Spleen (tissue), 13 donors: ENCODE measurements at places on chromosomes 6 and 20.

- peak; percentile 91 for DNase-seq
Measured at GRCh38 chr6:106520711-106521401, 108.4 kb downstream of the RTN4IP1 start.

DNA sequence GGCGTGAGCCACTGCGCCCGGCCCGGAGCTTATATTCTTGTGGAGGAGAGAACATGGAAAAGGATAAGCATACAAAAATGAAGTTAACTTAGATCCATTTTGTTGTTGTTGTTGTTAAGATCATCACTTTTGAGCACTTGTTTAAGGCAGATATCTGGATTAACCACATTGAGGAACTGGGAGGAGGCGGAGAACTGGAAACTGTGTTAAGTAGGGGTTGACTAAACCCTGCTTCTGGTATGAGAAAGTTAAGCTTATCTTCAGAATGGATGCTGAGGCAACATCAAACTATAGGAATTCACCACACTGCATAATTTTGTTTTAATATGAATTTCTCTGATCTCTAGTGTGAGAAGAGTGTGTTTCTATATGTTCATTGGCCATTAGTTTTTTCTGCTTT is 57.6 kb downstream of the GCNT2 start:
- DNase-seq = no peak

- DNase-seq = no peak
Measured at GRCh38 chr6:114785235-114786127, 442.7 kb upstream of the HS3ST5 start.

GRCh38 chr6:83854766-83855165 is 1.6 kb downstream of the RIPPLY2 start:
- no peak for DNase-seq

DNA sequence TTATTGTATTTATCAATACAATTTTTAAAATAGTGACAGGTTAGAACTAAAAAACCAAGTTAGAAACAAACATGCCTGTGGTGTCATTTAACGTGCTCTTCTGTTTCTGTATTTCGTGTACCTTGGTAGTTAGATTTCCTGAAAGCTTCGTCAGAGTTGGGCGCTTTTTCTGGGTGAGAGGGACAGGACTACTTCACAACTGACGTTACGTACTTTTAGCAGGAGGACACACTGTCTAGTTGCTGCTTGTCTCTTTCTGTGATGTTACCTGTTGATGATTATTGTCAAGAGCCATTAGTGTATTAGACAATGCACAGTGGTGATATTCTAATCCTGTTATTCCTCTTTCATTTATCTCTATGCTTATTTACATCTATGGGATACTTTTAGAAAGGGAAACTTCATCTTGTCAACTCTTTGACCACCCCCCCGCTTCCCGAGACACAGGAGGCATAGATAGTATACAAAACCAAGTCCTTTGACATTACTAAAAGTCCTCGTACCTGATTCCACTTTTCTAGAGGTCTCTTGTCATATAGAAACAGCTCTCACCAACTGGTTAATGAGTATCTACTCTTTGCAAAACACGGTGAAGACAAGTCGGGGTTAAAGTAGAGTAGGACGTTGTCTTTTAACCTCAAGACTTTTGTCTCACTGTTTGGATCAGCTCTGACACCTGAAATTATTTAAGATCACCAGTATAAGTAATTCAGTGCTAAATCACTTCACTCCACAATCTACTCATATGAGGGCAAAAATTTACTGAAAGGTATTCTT is 96.3 kb downstream of the LYRM2 start:
- no peak for DNase-seq

- DNase-seq = no peak
Measured at GRCh38 chr6:138528137-138528536, 28.8 kb upstream of the NHSL1 start.

- DNase-seq = no peak
Measured at GRCh38 chr6:116405652-116406356, 35.1 kb downstream of the DSE start.

DNA sequence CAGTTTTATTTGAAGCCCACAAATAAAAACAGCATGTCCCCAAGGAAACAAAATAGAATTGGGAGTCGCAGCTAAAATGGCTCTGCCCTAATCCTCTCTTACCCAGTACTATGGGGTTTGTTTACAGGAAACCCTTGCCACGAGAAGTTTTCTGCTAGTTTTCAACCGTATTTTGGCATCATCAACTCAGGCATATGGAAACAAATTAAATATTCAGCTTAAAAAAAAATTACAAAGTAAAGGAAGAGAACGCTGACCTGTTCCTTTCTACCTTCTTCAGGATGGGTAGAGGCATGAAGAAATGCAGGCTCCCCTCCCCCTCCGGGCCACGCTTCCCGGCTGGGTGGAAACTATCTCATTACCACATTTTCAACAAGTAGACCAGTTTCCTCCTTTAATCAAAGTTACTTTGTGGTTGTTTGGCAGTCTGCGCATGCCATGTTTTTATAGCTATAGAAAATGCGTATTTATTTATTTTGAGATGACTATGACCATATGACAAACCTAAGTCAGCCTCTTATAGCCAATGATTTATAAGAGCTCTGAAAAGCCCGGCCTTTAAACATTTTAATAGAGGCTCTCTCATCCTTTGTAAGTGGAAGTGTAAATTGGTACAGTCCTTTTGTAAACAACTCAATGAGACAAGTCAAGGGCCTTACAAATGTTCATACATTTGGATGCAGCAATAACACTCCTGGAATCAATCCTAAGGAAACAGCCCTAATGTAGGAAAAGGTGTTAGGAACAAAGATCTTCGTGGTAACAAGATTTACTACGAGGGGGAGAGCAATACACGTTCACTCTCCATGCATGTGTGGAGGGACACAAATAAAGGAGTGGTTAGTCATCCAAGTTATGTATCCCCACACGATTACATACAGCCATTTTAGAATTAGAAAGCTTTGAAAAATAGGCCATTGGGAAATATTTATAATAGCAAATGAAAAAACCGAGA is 16.1 kb upstream of the ZNF217 start:
- DNase-seq = peak; percentile 90

DNA sequence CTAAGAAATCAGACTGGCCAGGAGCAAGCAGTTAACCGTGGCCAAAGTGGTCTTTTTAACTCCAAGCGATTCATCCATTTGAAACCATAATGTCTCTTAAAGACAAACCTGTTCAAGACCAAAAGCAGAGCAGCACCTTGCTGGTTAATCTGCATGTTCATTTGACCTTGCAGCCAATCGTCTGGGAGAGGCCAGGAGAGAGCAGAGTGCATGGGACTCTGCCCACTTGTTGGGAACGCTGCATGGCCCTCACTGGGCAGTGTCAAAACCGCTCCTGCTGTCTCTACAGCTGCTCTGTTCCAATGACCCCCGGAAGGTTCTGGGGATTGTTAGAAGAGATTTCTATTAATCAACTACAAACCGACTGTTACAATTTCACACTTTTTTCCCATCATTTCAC is 79.6 kb downstream of the OLIG3 start:
- DNase-seq = no peak

GRCh38 chr6:6386010-6386409 is 65.5 kb upstream of the F13A1 start:
- no peak for DNase-seq

GRCh38 chr6:142993977-142994376 is 49.0 kb upstream of the HIVEP2 start:
- no peak for DNase-seq

DNA sequence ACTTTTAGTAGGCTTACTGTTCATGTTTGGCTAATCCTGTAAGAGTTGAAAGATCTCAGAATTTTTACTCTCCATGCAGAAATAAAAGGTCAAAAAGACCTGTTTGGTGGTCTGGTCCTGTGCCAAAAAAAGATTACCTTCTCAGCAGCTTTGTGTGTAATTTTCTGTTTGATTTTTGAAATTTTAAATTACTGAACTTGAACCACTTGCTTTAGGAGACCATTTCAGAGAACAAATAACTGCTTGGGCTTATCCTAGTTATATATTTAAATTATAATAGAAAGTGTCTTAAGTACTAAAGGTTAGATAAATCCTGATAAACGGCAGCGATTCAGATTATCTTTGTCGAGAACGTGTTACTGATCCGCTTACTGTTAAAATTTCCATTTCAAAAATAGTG is 118.3 kb upstream of the GRIK2 start:
- DNase-seq = no peak

- DNase-seq = no peak
Measured at GRCh38 chr20:50519036-50519762, 9.0 kb downstream of the PTPN1 start.
